Thoracic aorta (tissue), 2 donors: ENCODE measurements at places on chromosomes 4 and X.

DNA sequence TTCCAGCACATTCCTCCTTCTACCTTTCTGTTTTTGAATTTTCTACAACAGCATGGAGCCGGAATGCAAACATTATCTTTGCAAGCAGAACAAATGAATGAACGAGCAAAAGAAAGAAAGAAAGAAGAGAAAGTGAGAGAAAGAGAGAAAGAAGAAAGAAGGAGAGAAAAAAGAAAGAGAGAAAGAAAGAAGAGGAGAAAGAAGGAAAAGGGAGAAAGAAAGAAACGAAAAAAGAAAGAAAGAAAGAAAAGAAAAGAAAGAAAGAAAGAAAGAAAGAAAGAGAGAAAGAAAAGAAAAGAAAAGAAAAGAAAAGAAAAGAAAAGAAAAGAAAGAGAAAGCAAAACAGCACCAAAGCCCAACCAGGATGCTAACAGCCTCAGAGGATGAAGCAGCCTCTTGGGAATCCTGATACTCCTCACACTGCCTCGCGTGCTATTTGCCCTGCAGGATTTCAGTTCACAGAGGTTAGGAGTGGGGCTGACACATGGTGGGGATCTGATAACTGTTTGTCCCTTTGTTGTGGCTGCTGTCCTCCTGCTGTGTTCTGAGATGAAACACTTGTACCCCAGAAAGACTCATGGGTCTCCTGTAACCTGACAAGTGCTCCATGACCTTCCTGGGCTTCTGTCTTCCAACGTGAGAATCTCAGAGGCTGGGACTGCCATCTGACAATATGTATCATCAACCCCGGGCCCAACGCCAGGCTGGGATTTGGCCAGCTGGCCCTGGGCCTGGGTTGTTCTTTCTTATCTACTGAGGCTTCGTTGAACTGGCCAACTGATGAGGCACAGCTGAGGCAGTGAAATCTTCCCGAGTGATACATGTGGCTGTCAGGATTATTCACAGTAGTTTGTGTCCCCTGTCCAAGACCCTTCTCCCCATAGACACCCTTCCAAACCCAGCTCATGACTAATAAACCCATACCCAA, 61.0 kb downstream of the SEPSECS start:
- DNase-seq, result no peak

DNA sequence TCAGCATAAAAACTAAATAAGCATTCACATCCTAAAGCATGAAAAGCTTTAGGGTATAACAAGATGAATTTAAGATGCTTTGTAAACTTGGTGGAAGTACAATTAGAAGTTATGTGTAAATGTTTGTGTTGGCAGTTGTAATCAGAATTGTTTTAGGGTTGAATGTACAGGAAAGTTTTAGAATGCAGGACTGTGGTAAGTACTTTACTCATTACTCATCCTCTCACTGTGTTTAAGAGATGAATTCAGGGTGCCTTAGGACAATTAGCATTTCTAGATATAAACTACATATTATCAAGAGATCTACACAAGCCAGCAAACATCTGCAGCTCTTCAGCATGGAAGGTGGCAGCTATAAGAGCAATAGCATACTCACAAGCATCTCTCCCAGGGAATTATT, 77.5 kb upstream of the ELOVL6 start:
- DNase-seq, result no peak

DNA sequence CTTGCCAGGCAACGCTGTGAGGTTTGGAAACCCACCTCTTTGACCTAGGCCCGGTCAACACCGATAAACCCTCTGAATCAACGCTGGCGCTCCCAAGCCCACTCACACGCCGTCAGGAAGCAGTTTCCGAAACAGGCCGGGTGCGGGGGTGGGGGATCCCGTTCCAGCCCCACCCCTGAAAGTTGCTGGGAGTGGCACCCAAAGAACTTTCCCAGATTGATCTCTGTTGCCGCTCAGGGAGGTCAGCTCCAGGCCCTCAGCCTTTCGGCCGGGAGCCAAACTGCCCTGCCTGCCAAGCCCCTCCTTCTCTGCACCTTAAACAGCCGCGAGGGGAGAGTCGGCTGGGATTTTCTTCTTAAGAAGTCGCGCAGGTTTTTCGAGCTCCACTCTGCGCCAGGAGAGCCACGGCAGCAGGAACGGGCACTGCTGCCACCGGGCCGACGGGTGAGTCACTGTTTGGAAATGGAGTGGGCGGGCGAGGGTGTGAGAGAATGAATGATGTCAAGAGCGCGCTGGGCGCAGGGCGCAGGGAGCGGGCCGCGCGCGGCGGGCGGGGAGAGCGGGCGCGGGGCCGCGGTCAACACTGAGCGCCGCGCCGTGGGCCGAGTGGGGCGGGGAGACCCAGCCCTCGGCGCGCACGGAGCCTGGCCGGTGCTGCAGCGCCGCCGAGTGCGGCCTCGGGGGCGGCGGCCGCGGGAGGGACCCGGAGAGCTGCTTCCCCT, at the start of gene SGMS2:
Gene SGMS2, plus strand, starts transcription at position 583 of the 722 bp plus-strand sequence. CDS start 70,622 bp downstream, outside the sequence.
- DNase-seq, result peak; percentile 92

GRCh38 chr4:159685340-159686092, 582.6 kb downstream of the RAPGEF2 start:
- DNase-seq, result no peak

- DNase-seq, result no peak
Measured at GRCh38 chr4:80576796-80577195, 241.3 kb downstream of the CFAP299 start.

- no peak for DNase-seq
Measured at GRCh38 chr4:73816814-73817213, 19.7 kb upstream of the CXCL6 start.

DNA sequence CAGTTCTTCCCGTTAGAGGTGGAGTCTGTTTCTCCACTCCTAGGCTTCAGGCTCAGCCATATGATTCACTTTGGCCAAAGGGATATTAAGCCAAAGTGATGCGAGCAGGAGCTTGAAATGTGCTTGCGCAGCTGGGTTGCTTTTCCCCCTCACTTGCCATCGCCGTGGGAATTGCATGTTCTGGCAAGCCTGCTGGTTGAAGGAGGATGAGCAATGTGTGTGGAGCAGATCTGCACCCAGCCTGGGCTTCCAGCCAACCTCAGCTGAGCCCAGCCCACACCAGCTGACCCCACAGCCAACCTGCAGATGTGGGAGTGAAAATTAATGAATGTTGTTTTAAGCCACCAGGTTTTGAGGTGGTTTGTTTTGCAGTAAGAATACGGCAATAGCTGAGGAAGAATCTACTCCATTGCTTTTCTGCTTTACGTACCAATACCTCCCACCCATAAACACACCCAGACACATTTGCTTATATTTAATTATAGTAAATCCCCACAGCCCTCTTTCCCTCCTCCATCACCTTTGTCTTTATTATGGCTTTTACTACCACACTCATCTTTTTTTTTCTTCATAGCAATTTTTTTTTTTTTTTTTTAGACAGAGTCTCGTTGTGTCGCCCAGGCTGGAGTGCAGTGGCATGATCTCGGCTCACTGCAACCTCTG, 132.8 kb upstream of the FUNDC1 start:
- DNase-seq, result no peak

DNA sequence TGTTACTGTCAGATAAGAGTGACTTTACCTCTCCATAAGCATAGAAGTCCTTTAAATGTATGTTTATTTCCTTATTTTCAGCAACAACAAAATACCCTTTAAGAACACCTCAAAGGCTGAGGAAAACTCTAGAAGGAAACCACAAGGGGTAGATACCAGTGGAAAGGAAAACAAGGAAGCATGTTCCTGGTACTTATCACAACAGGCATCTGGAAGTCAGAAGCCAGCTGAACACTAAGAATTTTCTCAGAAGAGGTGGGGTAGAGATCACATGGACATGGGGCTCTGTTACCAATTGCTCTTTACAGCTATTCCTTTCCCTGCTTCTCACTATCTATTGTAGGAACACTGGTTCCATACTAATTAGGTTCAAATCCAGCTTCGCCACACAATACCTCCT, 51.5 kb upstream of the BEND2 start:
- no peak for DNase-seq

GRCh38 chrX:6363188-6363587, 134.5 kb upstream of the NLGN4X start:
- no peak for DNase-seq

DNA sequence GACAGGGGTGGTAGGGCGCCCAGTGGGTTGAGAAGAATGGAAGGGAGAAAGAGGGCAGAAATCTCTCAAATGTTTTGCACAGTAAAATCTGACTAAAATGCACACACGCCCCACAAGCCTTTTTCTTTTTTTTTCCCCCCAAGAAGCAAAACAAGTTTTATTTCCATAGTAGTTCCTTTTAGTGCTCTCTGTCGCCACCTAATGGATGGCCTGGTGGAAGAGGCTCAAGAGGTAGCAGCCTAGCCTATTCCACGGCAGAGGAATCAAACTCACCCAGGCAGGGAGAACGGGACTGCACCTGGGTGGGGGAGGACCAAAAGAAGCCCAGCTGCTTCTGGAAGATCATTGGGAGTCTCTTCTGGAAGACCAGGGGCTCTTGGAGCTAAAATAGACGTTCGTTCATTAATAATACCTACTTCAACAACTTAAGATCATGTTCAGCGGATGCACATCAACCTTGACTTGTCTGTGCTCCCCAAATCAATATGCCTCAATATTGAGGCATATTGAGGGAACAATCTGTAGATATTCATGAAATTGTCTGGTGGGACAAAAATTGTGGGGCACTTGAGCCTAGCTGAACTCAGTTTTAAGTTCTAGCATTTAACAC, 31.6 kb upstream of the IRAK1 start:
- peak; percentile 34 for DNase-seq

- DNase-seq, result no peak
Measured at GRCh38 chr4:43411226-43411625, 518.7 kb downstream of the GRXCR1 start.

DNA sequence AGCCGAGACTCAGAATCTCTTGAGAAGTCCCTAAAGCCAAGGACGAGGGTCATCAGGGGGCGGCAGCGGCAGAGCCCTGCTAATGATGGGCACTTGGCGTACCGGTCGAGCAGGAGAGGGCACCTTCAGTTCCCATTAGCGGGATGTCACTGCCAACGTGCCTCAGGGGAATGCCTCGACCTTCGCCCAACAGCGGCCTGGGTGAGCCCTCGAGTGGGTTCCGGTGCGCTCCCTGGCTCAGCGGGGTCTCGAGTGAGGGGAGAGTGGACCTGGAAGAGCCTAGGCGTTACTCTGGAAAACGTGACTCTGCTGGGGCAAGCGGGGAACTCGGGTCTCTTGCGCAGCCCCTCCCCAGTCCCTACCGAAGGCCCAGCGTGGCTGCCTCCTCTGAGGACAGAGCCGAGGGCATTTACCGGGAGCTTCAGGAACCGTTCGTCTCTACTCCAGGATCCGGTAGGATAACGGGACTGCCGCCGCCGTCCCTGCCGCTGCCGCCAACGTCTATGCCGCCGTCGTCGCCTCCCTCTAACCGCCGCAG, 36.9 kb downstream of the PGRMC1 start:
- no peak for DNase-seq

DNA sequence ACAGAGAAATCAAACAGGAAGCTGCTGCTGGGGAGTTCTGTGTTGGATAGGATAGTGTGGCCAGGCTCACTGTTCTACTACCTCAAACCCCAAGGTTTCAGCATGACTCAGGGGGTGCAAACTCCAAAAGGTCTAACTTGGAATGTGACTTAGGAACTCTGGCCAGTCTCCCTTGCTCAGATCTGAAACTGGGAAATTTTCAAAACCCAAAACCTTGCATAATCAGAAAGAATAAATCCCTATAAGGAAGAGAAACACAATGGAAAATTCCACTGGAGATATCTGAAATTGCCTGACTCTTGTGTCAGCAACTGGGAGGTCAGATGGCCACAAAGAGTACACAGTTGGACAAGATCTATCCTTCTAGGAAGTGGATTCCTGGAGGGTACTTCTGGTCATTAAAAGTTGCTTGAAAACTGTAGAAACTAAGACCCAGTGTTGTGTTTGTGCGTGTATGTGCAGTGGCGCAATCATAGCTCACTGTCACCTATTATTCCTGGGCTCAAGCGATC, 58.0 kb downstream of the PPEF2 start:
- DNase-seq, result no peak

- no peak for DNase-seq
Measured at GRCh38 chr4:20984576-20984836, 284.2 kb downstream of the PACRGL start.

DNA sequence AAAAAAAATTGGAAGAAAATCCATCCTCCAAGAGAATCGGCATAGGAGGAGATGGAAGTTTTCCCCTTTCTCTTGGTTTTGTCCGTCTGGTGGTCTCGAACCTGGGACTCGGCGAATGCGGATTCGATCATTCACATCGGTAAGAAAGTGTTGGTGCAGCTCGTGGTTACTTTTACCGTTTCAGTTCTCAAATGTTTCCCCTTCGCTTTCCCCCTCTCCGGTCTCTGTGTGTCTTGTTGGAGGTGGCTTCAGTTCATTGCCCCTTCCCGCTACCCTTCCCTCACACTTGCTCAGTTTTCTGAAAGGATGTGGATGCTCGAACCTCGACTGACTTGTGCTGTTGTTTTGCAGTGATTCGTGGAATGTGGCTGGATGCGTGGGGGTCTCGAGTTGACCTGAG, 840 bp downstream of the GRID2 start:
- no peak for DNase-seq

DNA sequence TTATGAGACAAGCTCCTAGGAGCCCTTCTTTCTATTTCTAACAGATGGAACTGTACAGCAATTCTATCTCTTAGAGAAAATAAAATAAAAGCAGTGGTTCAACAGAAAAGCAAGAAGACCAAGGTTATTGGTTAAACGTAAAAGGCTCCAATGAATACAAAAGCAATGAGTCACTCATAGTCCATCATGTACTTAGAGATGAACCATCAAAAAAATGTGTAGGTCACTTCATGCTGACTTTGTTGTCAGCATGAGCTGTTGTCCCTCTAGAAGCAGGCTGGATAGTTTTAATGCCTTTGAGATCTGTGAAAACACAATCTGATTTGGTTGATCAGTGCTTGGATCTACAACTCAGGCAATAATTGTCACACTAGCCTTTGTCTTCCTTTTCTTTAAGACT, 378.6 kb upstream of the ANXA10 start:
- no peak for DNase-seq

DNA sequence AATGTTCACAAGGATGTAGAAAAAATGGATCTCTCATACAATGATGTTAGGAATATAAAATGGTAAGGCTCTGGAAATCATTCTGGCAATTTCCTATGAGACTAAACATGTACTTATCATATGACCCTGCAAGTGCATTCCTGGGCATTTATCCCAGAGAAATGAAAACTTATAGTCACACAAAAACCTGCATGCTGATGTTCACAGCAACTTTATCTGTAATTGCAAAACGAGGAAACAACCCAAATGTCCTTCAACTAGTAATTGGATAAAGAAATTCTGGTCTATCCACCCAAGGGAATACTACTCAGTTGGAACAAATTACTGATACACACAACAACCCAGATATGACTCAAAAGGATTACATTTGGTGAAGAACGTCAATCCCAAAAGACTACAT, 14.5 kb downstream of the ZCCHC18 start:
- DNase-seq, result no peak

- no peak for DNase-seq
Measured at GRCh38 chr4:155712846-155713245, 46.0 kb upstream of the GUCY1B1 start.

GRCh38 chr4:40046311-40046980, 10.2 kb upstream of the N4BP2 start:
- no peak for DNase-seq

- no peak for DNase-seq
Measured at GRCh38 chrX:2635342-2635741, 55.8 kb upstream of the CD99 start.
